ENCODE measurements at places on chromosomes 12 and 14.
A peak's percentile ranks its signal among the peaks of the same experiment; 100 is the strongest.

- DNase-seq = no peak
These were observed 5.5 kb downstream of the DDIT3 start for GRCh38 chr12:57514720-57515407.

DNA sequence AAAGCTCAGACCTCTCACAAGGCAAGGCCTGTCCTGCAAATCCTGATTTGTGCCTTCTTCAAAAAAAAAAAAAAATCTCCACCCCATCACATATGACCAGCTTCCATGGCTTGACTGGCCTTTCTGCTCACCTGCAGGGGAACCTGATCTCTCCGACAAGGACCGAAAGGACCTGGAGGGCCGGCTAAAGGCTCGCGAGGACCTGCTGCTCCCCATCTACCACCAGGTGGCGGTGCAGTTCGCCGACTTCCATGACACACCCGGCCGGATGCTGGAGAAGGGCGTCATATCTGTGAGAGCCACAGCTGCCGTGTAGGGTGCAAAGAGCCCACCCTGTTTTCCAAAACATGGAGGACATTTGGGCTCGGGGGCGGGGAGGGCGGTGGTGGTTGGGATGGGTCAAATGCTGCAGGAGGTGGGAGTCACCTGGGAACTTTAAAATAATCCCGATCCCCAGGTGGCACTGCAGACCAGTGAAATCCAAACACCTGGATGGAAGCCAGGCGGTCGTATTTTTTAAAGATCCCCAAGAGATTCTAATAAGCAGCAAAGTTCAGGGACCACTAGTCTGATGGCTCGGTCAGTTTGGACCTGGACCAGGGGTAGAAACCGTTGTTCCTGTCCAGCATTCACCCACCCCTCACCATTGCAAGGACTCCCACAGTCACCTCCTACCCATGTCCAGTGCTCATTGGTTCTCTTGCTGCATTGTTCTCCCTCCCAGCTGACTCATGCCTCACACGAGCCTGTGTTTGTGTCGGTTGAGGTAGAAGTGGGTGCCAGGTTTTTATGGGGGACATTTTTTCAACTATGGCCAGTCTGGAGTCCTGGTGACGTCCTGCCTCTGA is 44.8 kb downstream of the FOXN4 start:
- peak; percentile 33 for DNase-seq

GRCh38 chr12:7242176-7243101 is 53.0 kb downstream of the PEX5 start:
- no peak for DNase-seq

DNA sequence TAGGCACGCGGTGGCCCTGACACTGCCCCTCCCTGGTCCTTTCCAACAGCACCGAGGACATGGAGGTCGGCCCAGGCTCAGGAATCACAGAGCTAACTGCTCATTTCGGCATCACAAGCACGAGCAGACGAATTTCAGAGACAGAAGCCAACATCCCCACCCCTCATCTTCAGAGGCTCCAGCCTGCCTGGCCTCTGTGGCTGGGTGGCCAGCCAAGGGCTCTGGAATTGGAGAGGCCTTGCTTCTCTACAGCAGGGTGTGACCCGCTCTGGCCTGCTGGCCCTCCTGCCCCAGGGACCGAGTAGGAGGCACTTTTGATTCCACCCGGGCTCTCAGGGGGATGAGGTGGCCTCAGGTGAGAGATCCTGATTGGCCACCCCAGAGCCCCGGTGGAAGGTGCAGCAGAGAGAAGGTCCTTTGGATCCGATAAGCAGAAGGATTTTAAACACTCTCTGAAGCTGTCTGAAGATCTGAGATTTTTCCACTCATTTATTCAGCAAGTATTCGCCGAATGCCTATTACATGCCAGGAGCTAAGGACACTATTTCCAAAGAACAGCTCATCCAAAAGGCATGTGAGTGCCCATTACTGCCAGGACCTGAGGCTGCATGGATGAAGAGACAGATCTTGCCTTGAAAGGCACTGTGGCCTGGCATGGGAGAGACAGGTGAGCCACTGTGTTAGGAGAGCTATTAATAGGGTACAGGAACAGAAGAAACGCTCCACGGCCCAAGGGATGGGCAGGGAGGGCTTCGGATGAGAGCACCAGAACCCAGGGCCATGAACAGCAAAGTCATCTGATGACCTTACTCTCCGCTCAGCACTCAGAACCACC is 10.2 kb downstream of the BAG5 start:
- no peak for DNase-seq

DNA sequence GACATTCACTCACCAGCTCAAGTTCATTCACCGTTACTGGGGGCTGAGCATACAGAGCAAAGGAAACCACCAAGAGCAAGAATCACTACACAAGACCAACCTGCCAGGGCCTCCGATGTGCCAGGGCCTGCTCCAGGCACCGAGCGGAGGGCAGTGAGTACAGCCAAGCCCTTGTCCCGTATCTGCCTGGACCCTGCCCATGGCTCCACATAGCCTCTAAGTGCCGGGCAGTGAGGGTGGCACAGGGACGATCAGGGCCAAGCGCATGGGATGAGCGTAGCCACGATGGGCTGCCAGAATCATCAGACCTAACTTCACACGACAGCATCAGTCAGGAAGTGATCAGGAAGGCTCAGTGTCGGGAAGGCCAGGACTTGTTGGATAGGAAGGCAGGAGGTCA is 199.6 kb downstream of the BCL11B start:
- DNase-seq = no peak

DNA sequence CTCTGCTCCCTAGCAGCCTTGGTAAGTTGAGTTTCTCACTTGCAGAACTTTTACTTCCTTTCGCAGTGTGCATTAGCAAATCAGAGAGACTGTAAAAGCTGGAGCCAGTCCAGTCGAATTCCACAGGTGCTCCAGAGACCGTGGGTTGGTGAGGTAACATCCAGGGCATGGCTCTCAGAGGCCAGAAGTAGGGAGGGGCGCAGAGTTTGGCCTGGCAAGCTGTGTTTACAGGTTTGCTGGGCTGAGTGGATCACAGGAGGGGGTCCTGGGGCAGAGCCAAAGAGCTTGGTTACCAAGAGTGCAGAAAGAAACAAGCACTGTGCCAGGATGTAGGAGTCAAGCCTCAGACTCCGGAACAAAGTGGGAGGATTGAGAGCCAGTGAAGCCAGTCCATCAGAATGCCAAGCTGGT is 10.2 kb upstream of the BHLHE41 start:
- no peak for DNase-seq

- no peak for DNase-seq
These were observed 7.8 kb downstream of the KRT1 start for GRCh38 chr12:52672321-52672933.

DNA sequence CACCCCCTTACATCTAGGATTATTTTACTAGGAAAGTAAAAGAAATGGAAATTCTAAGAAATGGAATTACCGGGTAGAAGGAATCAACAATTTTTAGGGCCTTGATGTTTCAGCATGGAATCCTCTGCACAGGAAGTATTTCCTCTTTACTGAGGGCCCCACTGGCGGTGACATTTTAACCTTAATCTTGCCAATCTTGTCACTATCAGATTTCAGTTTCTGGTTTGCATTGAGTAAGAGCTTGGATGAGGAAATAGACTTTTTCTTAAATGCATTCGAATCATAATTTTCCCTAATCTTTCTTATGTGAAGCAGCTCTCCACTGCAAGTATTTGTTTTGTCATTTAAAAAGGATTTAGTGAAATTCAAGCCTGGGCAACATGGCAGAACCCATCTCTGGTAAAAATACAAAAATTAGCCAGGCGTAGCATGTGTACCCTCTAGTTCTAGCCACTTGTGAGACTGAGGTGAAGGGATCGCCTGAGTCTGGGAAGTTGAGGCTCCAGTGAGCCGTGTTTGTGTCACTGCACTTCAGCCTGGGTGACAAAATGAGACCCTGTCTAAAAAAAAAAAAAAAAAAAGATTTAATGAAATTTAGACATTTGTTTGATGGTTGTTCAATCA is 40.7 kb downstream of the TPCN1 start:
- DNase-seq = peak; percentile 90

- no peak for DNase-seq
These were observed 75.8 kb upstream of the CEP83 start for GRCh38 chr12:94535510-94535921.

GRCh38 chr12:71218616-71219015 is 60.8 kb upstream of the TSPAN8 start:
- DNase-seq = no peak

DNA sequence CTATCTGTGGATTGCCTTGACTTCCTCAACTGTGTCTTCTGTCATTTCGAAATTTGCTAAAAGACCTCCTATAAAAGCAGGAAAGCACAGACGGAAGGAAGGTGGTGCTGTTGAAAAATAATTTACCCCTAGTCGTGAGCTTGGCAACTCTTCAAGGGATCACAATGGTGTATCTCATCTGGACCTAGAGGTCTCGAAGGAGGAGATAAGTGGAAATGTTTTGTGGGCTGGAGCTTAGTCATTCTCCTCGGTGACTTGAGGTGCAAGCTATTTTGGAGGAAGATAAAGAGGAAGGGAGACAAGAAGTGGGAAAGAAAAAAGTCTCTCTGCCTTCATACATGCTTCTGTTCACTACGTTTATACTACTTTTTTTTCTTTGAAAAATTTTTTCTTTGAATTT is 89.9 kb downstream of the FLRT2 start:
- DNase-seq = peak; percentile 37

DNA sequence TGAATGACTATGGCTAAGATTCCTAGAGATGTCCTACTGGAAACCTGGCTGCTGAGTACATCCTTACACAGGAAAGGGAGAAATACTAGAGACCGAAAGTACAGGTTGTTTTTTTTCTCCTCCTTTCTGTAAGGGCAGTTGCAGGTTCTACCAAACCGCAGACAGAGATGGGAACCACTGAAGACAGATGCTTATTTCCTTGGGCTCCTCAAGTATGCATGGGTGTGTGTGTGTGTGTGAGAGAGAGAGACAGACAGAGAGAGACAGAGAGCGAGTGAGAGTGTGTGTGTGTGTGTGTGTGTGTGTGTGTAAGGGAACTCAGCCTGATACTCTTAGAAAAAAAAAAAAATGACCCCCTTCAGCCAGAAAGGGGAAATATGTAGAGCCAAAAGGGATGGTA is 42.5 kb downstream of the MAP4K5 start:
- DNase-seq = no peak

DNA sequence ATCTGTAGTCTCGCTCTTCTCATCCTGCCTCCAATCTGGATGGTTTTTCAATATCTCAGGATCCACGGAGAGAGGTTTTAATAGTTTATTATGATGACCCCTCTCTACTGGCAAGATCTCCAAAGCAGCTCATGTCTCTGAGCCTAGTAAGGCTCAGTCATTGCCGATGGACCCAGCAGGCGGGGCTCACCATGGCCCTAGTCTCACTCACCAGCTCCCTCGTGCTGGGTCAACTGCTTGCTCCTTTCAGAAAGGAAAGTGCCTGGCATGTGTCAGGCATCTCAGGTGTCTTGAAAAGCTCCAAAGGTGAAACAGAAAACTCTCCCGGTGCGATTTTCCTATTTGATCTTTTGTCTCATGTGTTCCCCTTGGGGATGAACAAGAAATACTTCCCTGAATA is 179.0 kb downstream of the CALM1 start:
- DNase-seq = no peak

DNA sequence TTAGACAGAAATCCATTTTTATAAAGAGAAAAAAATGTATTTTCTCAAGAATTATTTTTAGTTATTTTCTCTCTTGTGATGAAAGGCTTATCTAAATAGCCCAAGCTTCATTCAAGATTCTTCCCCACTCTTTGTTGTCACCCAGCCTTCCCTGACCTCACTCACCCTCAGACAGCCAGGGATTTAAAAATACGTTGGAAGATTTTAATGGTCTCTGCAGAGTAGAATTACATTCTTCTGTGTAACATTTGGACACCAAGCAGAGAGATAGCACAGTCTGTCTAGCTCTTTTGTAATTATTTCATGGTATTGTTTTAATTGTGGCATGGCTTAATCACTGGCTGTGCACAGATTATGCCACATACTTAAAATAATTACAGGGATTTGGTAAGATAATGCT is 130.3 kb downstream of the IGF1 start:
- DNase-seq = no peak

DNA sequence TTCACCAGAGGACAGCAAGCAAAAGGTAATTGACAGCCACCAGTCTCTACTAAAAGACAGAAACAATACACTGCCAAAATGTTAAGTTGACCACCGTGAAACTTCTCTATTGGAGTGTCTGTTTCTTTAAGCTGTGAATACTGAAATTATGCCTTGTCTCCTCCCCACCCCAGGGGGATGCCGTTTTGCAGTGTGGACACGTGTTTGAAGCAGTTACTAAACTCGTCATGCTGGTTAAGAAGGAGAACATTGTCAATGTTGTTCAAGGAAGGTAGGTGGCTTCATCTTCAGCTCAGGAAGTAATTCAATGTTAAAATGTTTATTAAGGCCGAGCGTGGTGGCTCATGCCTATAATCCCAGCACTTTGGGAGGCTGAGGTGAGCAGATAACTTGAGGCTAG is 32.8 kb downstream of the KCTD10 start:
- no peak for DNase-seq

DNA sequence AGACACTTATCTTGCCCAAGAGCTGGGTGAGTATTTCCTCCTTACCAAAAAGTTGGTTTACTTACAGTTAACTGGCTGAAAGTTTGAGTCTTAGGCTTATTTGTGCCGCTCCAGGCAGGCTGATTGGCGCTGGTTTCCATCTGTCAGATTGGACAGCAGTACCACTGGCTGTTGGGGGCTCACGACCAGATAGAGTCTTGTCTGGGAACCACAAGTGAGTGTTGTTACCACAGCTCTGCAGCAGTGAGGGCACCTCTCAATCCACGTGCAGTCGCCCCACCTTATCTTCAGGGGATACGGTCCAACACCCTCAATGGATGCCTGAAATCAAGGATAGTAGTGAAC is 58.9 kb downstream of the DDX51 start:
- peak; percentile 3 for DNase-seq

- DNase-seq = no peak
These were observed 20.3 kb downstream of the PDE6H start for GRCh38 chr12:14993117-14993516.

GRCh38 chr12:5123921-5124320 is 80.2 kb downstream of the KCNA5 start:
- no peak for DNase-seq

- DNase-seq = no peak
These were observed 47.3 kb upstream of the LRIG3 start for GRCh38 chr12:58967561-58967960.

- DNase-seq = peak; percentile 22
These were observed 47.4 kb downstream of the AVPR1A start for GRCh38 chr12:63103494-63104131.

DNA sequence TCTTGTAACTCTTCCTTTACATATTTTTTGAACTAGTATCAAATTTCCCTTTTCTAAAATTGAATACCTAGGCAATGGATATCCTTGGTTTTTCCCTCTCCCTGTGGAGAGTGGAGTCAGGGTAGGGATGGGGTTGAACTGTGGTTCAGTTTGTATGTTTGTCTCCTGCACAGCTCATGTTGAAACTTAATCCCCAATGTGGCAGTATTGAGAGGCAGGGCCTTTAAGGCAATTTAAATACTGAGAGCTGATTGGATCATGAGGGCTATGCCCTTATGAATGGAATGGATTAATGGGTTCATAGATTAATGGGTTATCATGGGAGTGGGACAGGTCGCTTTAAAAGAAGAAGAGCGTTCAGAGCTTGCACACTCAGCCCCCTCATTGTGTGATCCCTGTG is 127.2 kb upstream of the RGS6 start:
- DNase-seq = no peak
